HFFc6 (cell line): ENCODE measurements at places on chromosomes 6 and 20.

GRCh38 chr6:6614983-6615349, 26.4 kb downstream of the LY86 start:
- no peak for DNase-seq
- H3K36me3 ChIP-seq = peaks cover 9% of the 10 kb centered on the region; the same call in 1 of the 2 replicates
- no peak overlapping the region for H3K27ac ChIP-seq
- no peaks in the 10 kb centered on the region for H3K4me1 ChIP-seq
- H3K4me3 ChIP-seq = no peak overlapping the region
- peaks cover 2% of the 10 kb centered on the region; the same call in 1 of the 2 replicates for H3K27me3 ChIP-seq

- H3K4me1 ChIP-seq = peaks cover 14% of the 10 kb centered on the region
- no peak for DNase-seq
- peaks cover 2% of the 10 kb centered on the region for H3K27me3 ChIP-seq
- no peaks in the 10 kb centered on the region for H3K36me3 ChIP-seq
- H3K27ac ChIP-seq = no peak overlapping the region
These were observed 78.0 kb upstream of the NHSL1 start for GRCh38 chr6:138577151-138577915.

GRCh38 chr20:12965870-12966251, 42.9 kb upstream of the SPTLC3 start:
- no peaks in the 10 kb centered on the region for H3K4me1 ChIP-seq
- H3K36me3 ChIP-seq = peaks cover 3% of the 10 kb centered on the region; the same call in 1 of the 2 replicates
- no peak for DNase-seq

- H3K27me3 ChIP-seq = peaks cover 2% of the 10 kb centered on the region; the same call in 1 of the 2 replicates
- peaks cover 19% of the 10 kb centered on the region for H3K4me1 ChIP-seq
- H3K36me3 ChIP-seq = peaks cover 21% of the 10 kb centered on the region
- no peak for DNase-seq
These were observed 4.2 kb downstream of the FOXC1 start for GRCh38 chr6:1613688-1614447.

GRCh38 chr6:141956046-141956761, 176.5 kb upstream of the GJE1 start:
- no peak overlapping the region for H3K4me3 ChIP-seq
- peaks cover 22% of the 10 kb centered on the region for H3K4me1 ChIP-seq
- H3K36me3 ChIP-seq = peaks cover 13% of the 10 kb centered on the region; the same call in 1 of the 2 replicates
- peaks cover 4% of the 10 kb centered on the region; the same call in 1 of the 2 replicates for H3K27me3 ChIP-seq
- H3K27ac ChIP-seq = no peak overlapping the region

DNA sequence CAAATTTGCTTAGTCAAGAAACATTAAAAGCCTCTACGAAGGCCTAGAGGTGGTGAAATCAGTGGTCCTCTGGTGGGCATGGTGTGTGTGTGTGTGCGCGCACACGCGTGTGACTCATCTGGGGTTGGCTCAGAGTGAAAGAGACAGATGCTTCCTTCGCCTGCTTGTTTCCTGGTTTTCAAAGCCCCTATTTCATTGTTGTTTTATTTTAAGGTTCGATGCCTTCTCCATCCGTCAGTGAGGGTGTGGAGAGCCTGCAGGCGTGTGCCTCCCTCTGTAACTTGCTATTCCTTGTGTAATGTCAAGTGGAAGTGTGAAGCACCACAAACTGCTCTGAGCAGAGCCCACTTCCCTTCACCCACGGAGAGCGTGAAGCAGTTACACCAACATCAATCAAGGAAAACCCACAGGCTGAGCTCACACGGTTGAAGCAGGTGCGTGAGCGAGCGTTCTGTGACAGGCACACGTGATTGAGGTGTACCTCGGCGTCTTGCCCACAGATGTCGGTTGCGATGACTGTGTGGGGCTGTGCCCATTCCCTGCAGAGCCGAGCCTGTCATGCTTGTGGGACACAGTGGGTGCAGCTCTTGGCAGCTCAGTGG, 233.9 kb downstream of the PRL start:
- DNase-seq = no peak
- H3K4me3 ChIP-seq = no peak overlapping the region
- no peak overlapping the region for H3K27ac ChIP-seq
- H3K27me3 ChIP-seq = peaks cover 3% of the 10 kb centered on the region; the same call in 1 of the 2 replicates
- no peaks in the 10 kb centered on the region for H3K36me3 ChIP-seq

DNA sequence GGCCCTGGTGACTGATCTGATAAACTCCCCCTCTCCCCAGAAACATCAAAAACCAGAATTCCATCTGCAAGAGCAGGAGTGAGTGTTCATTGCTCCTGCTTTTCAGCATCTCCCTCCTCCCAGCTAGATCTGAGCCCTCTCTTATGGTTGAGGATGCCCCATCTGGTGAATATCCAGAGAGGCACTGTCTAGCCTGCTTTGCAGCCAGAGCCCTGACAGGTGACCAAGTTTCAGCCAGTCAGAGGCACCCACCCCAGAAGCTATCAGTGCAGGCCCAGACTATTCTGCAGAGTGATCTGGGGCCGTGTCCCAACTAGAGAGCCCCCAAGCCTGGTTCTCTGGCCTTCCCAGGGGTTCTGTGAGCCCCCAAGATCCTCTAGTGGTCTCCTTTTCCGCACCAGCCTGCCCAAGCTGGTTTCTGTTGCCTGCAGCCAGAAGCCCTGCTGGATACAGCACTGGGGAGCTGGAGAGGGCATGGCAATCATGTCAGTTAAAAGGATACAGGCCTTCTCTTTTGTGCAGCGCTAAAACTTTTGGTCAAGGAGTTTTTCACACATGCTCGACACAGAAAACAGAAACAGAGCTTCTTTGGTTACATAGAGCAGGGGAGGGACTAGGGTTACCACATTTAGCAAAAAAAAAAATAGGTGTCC, 6.6 kb upstream of the BMP7 start:
- no peaks in the 10 kb centered on the region for H3K36me3 ChIP-seq
- no peak overlapping the region for H3K4me3 ChIP-seq
- no peak for DNase-seq
- no peaks in the 10 kb centered on the region for H3K4me1 ChIP-seq

- H3K36me3 ChIP-seq = no peaks in the 10 kb centered on the region
- H3K4me3 ChIP-seq = no peak overlapping the region
- DNase-seq = no peak
- H3K4me1 ChIP-seq = no peaks in the 10 kb centered on the region
These were observed 118.5 kb downstream of the PCSK2 start for GRCh38 chr20:17345321-17345720.
